ENCODE measurements at places on chromosomes 3 and 15.

GRCh38 chr3:71304684-71305083, 278.8 kb downstream of the FOXP1 start:
- DNase-seq = no peak

- DNase-seq = no peak
Observed at GRCh38 chr15:58393241-58393662, 38.5 kb upstream of the LIPC start.

DNA sequence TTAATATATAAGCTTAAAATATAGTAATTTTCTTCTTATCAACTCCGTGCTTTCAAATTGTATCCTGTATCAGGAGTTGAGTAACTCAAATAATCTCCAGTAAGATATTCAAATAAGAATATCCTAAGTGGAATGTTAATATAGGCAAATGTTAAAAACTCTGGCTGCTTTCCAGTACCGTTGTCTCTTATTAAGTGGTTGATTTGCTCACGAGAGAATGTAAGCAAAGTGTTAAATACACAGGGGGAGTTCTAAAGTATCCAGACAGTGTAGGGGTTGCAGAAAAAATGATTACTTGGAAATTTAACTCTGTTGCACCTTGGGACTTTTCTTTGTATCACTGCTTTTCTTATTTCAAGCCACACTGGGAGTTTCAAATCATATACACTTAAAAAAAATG, 478.9 kb upstream of the TBL1XR1 start:
- no peak for DNase-seq

GRCh38 chr3:197675951-197676350, 60.8 kb downstream of the RUBCN start:
- DNase-seq = no peak

GRCh38 chr15:66625531-66625930, 59.7 kb upstream of the LCTL start:
- DNase-seq = no peak

- no peak for DNase-seq
Observed at GRCh38 chr15:100043692-100044091, 298.1 kb downstream of the ADAMTS17 start.

Measured in GM04503 (cell line).